Effector memory CD4-positive, alpha-beta T cell (primary cell): ENCODE measurements at places on chromosomes 12 and 14.

GRCh38 chr14:89619596-89619995 lies 202.6 kb upstream of the FOXN3 start:
- DNase-seq: no peak

DNA sequence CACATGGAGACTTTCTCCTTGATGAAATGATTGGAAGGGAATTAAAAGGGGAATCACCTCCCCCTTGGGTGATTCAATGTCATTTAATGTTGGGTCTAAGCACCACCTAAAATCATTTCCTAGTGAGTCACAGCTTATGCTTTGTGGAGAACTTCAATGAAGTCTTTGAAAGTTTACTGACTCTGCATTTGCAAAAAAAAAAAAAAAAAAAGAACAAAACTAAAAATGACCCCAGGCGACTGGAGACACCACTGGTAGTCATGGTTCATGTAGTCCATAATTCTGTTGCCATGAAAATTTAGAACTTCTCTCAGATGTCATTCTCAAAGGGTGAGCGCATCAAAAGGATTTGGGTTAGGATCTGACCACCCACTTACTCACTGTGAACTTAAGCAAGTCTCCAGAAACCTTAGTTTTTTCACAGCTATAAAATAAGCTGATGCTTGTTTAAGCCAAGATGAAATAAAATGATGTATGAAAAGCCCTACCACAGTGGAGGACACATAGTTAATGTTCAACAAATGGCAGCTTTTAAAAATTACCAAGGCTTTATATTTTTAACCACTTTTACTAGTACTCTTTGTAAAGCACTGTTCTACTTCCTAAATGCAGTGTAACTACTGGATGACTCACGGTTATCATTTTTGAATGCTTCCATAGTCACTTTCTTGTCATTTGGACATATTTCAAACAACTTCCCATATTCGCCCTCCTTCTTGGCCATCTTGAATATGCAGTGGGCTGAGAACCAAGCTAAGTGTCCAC lies 18.1 kb upstream of the KSR2 start:
- DNase-seq: no peak

DNA sequence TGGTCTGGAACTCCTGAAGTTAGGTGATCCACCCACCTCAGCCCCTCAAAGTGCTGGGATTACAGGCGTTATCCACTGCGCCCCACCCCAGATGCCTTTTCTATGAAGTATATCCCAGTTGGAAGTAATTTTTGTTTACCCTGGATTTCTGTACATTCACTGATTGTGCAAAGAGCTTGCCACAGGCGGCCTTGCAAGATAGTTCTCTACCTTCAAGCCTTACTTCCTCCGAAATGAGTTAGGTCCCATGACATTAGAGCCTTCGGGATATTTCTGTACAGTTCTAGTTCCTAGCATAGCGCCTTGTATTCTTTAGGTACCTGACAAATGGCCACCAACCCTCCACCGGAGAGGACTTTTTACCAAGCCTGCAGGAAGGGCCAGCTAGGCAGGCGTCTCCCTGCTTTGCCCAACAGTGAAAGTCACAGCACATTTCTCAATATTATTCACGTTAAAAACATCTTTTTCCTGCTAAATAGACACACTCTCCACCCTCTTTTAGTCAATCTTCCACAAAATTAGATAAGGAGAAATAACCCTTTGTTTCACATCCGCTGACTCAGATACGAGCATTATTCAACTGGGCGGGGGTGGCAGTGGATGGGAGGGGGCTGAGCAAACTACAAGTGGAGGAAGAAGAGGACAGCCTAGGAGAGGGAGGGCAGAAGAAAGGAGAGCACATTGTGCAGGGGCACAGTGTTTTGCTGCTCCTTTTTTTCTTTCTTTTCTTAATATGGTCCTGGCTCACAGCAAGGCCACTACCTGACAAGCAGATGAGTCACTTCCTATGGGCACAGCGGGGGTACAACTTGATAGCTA lies 40.0 kb upstream of the CAPRIN2 start:
- no peak for DNase-seq

- no peak for DNase-seq
Measured at GRCh38 chr14:49992448-49992847, 99.6 kb downstream of the ARF6 start.

DNA sequence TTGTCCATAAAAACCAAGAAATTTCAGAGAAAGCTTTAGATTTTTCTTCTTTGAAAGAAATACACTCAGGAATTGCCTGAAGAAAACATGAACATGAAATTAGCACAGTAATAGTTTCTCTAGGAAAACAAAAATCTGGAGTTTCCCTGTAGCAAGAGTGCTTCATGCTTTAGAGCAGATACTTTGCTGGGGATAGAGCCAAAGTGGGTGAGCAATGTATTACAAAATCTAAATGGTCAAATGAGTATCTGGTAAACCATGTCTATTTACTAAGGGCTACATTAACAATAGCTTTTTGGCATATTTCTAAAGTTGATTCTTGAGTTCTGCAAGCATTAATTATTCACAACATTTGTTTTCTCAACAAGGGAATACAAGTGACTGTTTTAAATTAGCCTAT lies 26.2 kb downstream of the AVPR1A start:
- no peak for DNase-seq

- DNase-seq: no peak
Measured at GRCh38 chr14:89851106-89851505, 103.4 kb downstream of the EFCAB11 start.

DNA sequence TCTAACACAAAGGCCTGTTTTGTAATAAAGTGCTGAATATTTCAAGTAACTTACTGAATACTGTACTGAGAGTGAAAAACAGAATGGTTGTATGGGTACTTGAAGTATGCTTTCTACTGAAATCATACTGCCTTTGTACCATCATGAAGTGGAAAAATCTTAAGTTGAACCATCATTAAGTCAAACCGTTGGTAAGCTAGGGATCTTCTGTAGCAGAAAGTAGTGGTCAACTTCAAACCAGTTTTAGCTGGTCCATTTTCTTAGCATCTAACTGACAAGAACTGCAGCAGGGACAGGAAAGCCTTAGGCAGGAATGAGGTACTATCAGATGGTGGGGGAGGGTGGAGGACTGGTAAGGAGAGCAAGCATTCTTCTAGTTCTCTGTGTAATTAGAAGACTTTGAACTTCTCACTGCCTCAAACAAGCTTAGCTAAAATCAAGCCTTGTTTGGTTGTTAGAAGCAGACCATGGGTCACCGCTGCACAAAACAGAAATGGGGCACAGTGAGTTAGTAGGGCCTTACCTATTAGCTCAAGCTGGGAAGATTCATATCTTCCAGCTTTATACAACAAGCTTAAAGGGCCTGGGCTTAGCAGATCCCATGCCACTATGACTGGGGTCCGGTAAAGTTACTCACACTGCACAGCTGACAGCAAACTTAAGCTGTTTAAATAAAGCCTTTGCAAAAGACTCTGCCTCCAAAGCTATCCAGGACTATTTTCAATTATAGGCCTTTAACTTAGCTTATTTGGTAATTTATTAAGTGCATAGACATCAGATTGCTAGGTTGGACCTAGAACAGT lies 73.8 kb downstream of the ACADS start:
- no peak for DNase-seq

- DNase-seq: no peak
Measured at GRCh38 chr12:83954956-83955601, 957.5 kb downstream of the SLC6A15 start.

DNA sequence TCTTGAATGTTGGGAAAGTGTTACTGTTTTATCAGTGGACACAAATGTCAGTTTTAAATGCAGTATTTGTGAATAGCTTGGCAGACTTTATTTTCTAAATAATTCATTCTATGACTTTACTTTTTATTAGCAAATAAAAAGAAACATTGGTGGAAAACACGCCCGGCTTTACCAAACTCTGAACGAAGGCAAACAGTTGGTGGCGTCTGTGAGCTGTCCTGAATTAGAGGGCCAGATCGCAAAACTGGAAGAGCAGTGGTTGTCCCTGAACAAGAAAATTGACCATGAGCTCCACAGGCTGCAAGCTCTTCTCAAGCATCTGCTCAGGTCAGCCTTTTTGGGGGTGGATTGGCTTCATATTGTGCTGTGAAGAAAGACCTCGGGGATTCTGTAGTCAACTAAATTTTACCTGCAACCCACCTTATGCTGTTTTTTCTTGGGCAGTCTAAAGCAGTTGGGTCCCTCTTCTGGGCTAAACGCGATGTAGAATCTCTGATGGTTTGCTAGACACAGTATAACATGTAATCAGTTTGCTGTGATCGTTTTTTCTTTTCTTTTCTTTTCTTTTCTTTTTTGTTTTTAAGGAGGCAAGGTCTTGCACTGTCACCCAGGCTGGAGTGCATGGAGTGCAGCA lies 156.4 kb downstream of the ESR2 start:
- no peak for DNase-seq

DNA sequence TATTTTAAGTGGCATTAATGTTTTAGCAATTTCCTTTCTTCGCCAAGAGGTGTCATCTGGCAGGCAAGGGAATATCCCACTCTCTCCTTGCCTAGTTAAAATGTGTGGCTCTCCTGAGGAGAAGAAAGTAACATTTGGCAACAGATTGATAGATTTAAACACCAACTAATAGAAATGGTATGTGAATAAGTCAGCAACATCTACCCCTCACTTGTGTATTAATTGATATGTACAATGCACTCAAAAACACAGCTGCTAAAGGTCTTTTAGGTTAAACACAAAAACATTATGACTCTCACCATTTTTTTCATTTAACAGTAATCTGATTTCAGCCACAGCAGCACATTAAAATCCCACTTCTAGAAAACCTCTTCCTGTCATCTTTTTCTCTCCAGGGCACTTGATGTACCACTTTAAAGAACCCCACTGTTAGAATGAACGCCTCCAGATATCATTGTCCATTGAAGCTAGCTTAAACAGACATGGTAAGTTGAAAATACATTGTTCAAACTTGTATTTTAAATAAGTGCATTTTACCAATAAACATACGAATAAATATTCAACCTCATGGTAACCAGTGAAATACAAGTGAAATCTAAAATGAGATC lies 151.7 kb downstream of the RPAP3 start:
- DNase-seq: no peak
